ENCODE measurements at places on chromosomes 3 and 15.

GRCh38 chr3:66592927-66593625 lies 92.3 kb upstream of the LRIG1 start:
- DNase-seq: no peak

DNA sequence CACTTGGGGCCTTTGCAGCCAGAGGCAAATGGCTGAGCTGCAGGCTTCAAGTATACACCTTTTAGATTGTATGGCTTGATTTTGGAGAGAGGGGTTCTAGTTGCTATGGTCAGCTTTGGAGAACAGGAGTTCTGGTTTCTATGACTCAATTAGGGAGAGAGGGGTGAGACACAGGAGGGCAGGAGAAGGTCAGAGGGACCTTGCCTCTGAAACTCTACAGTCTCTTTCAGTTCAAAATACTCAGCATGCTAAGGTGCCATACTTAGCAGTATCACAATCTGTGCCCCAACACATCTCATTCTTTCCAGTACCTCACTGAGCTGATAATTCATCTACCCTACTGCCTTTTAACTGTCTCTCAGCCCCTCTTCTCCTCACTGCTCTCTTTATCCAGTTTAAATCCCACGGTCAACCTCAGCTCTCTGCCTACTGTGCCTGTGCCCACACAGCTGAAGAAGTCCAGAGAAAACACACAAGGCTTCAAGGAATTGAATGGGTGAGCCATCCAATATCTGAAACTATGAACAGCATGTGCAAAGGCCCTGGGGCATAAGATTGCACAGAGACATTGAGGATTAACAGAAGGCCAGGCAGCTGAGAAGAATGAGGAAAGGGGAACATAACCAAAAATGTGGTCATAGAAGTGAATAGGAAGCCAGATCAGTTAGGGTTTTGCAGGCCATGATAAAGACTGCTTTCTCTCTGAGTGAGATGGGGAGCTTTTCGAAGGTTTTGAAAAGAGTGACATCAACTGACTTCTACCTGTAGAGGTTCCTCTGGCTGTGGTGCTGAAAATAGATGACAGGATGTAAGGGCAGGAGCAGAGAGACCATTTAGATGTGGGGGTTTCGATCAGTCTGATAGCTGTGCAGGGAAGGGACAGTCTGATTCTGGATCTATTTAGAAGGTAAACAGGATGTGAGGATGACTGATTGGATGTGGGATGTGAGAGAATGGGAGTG lies 54.5 kb upstream of the C3orf80 start:
- DNase-seq: no peak

DNA sequence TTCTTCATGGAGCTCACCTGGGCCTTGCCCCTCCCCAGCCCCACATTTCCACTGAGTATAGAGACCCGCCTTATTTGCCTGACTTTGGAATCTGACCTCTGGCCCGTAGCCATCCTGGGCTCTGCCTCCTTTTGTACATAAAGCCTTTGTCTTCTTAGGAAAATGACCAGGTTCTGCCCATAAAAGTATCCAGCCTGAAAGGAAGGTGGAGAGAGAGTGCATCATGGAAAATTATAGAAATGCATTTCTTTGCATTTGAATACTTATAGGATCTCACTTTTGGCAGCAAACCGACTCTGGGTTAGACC lies 3.6 kb upstream of the SH2D7 start:
- no peak for DNase-seq

DNA sequence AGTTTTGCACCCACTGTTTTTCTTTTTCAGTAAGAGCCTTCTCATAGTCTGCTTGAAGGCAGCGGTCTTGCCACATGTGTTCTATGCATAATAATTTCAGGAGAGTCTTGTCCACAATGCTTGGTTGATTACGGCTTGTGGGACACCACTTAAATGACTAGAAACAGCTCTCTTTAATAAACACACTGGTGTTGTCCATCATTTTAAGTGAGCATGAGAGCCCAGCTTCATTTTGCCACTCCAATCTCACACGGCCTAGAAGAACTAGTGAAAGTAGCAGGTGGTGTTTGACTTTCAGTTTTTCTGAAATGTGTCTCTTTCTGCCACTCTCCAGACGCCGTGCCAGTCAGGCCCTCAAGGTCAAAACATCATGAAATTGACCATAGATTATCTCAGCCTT lies 292.1 kb downstream of the LPP start:
- DNase-seq: no peak

DNA sequence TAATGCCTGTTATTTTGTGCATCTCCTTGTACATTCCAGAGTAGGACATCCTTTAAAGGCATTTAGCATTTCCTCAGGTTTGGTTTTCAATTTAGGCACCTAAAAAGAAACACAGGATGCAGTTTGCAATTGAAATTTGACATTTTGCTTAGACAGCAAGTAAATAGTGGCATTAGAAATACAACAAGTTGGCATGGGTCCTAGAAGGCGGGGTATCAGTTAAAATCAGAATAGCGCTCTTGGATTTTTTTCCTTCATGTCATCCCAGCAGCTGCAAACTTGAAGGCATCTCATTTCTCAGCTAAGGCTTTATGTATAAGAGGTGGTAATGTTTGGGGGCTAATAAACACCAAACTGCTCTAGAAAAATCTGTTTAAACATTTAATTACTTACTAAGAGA lies 47.5 kb upstream of the SKOR1 start:
- DNase-seq: no peak

DNA sequence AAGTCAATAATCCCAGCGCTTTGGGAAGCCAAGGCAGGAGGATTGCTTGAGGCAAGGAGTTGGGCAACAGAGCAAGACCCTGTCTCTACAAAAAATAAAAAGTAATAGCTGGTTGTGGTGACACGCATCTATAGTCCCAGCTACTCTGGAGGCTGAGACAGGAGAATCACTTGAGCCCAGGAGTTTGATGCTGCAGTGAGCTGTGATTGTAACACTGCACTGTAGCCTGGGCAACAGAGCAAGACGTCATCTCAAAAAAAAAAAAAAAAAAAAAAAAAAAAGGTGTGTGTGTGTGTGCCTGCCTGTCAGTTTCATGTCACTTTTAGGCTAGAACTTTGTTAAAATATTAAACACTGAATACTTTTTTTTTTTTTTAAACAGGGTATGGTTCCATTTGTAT lies 28.4 kb downstream of the DNAJC19 start:
- DNase-seq: no peak

DNA sequence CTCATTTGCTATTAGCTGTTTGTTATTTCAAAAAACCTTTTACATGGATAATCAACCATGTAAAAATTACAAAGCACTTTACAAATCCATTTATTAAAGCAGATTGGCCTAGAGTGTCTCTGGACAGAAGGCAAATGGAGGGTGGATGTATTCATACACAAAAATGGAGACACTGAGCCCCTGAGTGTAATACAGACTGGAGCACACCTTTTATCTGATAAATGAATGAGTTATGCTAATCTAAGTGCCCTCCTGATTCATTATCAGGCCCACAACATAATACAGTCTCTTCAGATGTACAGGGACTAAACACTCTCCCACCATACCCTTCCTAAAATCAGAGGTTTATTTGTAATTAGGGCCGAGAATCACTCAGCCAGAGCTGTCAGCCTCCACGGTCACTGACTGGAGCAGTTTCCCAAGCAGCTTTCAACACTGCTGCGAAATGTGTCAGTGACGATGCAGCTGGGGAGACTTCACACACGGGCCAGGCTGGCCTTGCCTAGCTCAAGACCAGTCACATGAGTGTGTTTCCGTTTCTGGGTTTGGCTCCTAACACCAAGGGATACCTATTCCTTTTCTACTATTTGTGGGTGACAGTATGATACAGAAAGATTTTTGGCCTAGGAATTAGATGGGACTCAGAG lies 271.8 kb downstream of the ZIC1 start:
- no peak for DNase-seq

DNA sequence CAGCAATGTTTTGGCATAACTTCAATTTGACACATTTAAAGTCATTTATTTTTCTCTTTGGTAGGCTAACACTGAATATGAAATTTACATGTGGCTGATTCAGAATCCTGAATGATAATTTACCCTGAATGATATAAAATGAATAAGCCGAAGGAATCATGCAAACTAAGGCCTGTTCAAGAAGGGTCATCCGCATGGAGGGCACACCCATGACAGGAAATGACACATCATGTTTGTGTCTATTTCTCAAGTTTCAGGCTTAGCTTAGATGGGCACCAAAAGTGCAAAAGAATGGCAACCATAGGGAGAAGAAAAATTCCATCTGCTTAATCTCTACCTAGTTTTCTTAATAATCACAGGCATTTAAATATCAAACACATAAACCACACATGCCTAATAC lies 141.5 kb downstream of the DUT start:
- no peak for DNase-seq

DNA sequence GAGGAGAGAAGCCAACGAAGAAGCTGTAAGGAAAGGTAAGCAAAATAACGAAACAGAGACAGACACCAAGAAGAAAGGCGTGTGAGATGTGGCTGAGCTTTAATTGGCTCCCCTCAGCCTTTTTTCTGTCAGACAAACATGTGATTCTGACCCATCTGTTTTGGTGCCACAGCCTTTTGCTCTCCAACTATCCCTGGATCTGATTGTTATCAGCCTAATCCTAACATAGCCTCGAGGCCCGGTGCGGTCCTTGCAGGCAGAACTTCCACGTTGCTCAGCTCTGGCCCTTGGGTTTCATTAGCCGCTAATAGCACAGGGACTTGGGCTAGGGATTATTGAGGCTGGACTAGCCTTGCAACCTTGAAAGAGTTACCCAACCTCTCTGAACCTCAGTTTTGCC lies 57.9 kb upstream of the CACNA2D3 start:
- no peak for DNase-seq

GRCh38 chr15:61702224-61703020 lies 357.8 kb downstream of the VPS13C start:
- DNase-seq: no peak

DNA sequence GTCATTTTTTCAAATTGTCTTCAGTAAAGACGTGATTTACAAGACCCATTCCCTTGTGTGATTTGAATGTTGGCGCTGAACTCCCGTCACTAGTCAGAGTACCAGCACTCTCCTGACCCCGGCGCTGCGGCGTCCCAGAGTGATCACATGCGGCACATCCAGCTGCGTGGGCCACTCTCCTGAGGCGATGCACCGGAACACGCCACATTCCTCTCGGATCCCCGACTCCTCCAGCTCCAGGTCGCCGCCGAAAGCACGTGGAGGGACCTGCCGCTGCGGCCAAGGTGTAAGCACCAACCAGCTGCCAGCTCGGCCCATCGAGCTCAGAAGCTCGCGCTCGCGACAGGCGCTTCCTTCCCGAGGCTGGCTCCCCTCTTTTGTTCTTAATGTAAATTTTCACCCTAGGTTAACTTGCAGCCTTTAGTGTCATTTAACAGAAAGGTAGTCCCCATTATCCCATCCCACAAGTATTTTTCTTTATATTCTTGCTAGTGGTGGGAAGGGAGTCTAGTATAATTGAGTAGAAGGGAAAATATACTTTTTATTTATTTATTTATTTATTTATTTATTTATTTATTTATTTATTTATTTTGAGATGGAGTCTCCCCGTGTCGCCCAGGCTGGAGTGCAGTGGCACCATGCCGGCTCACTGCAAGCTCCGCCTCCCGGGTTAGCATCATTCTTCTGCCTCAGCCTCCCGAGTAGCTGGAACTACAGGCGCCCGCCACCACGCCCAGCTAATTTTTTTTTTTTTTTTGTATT lies 61.7 kb upstream of the VGLL3 start:
- no peak for DNase-seq

DNA sequence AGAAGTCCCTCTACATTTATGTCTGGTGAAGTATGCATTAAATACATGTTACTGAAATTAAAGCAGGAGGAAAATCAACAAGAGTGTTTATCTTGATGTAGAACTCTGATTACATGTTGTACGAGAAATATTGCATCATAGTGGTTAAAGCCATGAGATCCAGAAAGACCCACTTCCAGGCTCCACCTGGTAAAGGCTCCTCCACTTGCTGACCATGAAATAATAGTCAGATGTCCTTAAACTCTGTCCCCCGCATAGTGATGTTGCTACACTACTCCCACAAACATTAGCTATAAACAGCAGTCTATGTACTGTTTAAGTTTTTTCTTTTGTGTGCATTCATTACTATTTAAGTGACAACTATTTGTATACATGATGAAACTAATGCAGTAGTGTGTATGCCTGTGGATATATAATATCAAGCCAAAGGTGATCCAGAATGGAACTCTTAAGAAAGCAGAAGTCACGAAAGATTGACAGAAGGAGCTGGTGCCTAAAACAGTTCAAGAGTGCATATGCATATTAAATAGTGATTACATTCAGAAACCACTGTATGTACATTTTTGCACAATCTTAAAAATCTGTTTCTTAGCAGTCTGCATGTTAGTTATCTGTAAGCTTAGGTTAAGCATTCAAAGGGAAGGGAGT lies 264.4 kb upstream of the KCNMB2 start:
- DNase-seq: no peak

- DNase-seq: peak; percentile 22
Measured at GRCh38 chr3:51935886-51936755, 5.6 kb downstream of the RRP9 start.
